ENCODE measurements at places on chromosomes 11 and 22.
A peak's percentile ranks its signal among the peaks of the same experiment; 100 is the strongest.

DNA sequence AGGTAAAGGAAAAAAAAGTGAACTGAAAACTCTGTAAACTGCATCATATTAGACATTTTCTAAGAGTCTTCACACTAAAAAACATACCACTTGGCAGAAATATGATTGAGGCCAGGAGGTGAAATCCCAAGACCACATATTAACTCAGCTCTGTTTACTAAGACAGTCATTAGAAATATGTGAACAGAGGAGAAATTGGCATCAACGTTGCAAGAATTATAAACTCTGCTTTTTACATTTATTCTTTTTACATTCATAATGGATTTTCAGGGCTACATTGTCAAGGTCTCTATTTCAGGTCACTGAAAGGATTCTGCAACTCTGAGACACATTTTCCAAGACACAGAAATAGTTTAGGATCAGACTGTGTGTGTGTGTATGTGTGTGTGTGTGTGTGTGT lies 1364.0 kb downstream of the LRRC4C start:
- no peak overlapping the region for H3K27ac ChIP-seq
- H3K4me1 ChIP-seq = no peaks in the 10 kb centered on the region
- no peak for DNase-seq
- no peak overlapping the region for H3K4me3 ChIP-seq
- no peaks in the 10 kb centered on the region for H3K36me3 ChIP-seq

GRCh38 chr11:65539744-65540289 lies 14.9 kb downstream of the SCYL1 start:
- H3K27me3 ChIP-seq = peaks cover 3% of the 10 kb centered on the region
- DNase-seq = no peak
- peak overlapping the region; percentile 86 for H3K27ac ChIP-seq
- H3K36me3 ChIP-seq = no peaks in the 10 kb centered on the region
- H3K4me3 ChIP-seq = peak overlapping the region; percentile 87

- H3K4me3 ChIP-seq = no peak overlapping the region
- H3K4me1 ChIP-seq = peaks cover 21% of the 10 kb centered on the region
- H3K27me3 ChIP-seq = no peaks in the 10 kb centered on the region
These were observed 37.9 kb upstream of the PLET1 start for GRCh38 chr11:112298535-112298934.

- H3K27ac ChIP-seq = no peak overlapping the region
- H3K36me3 ChIP-seq = no peaks in the 10 kb centered on the region
These were observed 9.1 kb downstream of the TSPAN32 start for GRCh38 chr11:2310786-2311352.

- no peak overlapping the region for H3K4me3 ChIP-seq
- no peak for DNase-seq
- H3K4me1 ChIP-seq = peaks cover 5% of the 10 kb centered on the region
- no peak overlapping the region for H3K27ac ChIP-seq
These were observed 41.6 kb upstream of the CCDC188 start for GRCh38 chr22:20192293-20192971.

DNA sequence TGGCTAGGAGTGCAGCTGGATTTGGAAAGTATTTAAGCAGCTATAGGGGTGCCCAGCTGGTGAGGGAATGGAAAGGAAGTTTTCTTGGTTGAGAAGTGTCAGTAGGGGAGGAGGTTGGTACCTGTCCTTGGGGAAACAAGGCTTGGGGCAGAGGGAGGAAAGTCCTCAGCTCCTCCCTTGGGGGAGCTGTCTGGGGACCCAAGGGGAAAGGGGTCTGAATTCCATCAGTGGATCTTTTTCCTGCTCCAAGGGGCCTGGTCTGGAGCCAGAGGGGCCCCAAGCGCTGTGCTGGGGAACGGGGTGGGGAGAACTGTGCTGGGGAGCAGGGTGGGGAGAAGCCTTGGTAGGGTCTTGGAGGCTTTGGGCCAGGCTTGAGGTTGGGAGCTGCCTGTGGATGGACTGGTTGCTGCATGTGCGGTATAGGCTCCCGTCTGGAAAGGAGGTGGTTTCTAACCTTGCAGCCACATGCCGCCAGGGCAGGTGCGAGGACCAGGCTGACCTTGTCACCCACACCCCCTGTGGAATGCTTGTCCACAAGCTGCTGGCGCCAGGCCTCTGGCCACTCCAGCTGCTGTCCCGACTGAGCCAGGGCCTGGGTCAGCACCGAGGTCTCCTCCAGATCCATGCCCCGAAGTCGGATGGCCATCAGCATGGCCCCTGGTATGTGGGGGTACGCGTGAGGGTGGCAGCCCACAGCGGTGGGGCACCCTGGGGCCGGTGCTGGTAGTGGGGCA lies 963 bp downstream of the TYMP start:
- no peaks in the 10 kb centered on the region for H3K36me3 ChIP-seq
- H3K27ac ChIP-seq = peak overlapping the region; percentile 79
- DNase-seq = no peak
- peak overlapping the region; percentile 33 for H3K4me3 ChIP-seq
- peaks cover 29% of the 10 kb centered on the region for H3K27me3 ChIP-seq
- H3K4me1 ChIP-seq = peaks cover 27% of the 10 kb centered on the region

DNA sequence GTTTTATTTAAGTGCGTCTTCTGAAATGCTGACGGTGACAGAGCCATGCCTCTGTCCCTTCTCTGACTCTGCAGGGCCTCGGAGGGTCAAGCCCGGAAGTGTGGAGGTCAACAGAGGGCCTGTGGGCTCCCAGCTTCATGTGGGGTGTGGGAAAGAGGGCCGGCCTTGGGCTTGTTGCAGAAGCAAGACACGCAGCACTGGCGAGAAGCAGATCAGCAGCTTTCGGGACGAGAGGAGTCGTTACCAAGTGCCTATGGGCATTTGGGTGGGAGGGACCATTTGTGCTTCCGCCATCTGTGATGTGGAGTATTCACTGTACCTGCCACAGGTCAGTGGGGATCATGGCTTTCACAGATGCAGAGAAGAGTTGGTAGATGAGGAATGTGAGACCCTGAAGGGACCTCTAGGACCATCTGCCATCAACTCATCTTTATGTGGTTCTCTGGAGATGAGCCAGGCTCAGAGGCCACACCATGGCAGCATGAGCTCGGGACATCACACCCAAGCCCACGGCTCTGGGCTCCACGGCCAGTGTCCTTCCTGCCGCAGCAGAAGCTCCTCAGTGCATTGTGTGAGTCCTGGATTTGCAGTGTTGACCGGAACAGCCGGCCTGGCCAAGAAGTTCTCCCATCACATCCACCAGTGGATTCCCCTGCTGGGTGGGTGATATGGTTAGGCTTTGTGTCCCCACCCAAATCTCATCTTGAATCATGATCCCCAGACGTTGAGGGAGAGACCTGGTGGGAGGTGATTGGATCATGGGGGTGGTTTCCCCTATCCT lies 590.7 kb downstream of the TBC1D22A start:
- peaks cover 3% of the 10 kb centered on the region for H3K27me3 ChIP-seq
- no peak overlapping the region for H3K4me3 ChIP-seq
- no peak for DNase-seq
- H3K27ac ChIP-seq = no peak overlapping the region
- no peaks in the 10 kb centered on the region for H3K4me1 ChIP-seq

- H3K27ac ChIP-seq = peak overlapping the region; percentile 93
- peaks cover 9% of the 10 kb centered on the region for H3K36me3 ChIP-seq
- no peak for DNase-seq
- peaks cover 15% of the 10 kb centered on the region for H3K4me1 ChIP-seq
- H3K4me3 ChIP-seq = peak overlapping the region; percentile 92
- peaks cover 5% of the 10 kb centered on the region for H3K27me3 ChIP-seq
These were observed 882 bp upstream of the MAP4K2 start for GRCh38 chr11:64803846-64804345.

DNA sequence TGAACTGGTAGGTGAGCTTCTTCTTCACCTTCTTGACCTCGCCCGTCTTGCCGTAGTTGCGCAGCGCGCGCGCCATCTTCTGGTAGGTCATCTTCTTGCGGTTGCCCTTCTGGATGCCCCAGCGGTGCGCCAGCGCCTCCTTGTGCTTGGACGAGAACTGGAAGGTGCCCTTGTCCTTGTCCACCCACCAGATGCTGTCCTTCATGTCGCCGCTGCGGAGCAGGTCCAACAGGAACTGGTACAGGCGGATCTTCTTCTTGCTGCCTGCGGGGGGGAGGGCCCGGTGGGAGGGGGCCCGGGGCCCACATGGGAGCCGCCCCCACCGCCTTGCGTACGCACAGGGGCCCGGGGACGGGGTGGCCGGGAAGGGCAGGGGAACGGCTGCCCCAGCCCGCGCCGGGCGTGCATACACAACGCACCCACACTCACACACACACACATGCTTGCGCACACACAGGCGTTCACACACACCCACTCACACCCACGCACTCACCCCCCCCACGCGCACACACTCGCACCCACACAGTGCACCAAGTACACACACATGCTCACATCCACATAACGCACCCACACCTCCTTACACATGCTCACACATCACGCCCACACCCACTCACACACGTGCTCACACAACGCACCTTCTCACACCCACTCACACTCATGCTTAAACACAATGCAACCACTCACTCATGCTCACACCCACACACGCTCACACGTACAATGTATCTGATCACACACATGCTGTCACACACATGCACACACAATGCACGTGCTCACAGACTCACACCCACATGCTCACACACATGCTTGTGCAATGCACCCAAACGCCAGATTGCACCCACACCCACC lies 3.0 kb upstream of the MYBPC3 start:
- no peak overlapping the region for H3K27ac ChIP-seq
- no peaks in the 10 kb centered on the region for H3K36me3 ChIP-seq
- no peak for DNase-seq
- H3K27me3 ChIP-seq = no peaks in the 10 kb centered on the region
- H3K4me3 ChIP-seq = no peak overlapping the region

- H3K4me3 ChIP-seq = no peak overlapping the region
- H3K27me3 ChIP-seq = no peaks in the 10 kb centered on the region
- H3K36me3 ChIP-seq = peaks cover 42% of the 10 kb centered on the region
- H3K4me1 ChIP-seq = no peaks in the 10 kb centered on the region
- no peak for DNase-seq
- H3K27ac ChIP-seq = no peak overlapping the region
These were observed 54.1 kb downstream of the PDHX start for GRCh38 chr11:34970480-34970879.

DNA sequence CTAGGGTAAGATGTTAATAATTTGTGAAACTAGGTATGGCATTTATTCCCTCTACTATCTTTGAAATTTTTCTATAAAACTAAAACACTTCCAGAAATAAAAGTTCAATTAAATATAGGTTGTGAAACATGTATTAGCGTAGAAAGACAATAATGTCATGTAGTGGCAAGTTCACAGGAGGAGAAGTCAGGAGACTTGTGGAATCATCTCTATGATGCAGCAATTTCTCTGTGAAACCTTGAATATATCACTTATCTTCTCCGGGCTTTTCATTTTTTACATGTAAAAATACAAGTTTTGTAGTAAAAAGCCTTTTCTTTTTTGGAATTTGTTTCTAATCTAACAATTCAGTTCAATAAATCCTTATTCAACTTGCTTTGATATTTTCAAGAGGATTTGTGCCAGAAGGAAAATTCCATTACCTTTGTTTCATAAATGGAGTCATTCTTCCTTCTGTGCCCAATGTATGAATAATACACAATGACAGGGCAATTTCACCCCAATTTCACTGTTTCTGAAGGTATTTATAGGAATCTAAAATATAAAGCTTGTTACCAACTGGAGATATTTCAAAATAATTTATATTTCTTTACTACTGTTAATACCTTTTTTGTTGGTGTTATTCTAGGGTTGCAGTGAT lies 758.3 kb downstream of the FAM181B start:
- H3K27me3 ChIP-seq = peaks cover 2% of the 10 kb centered on the region
- no peaks in the 10 kb centered on the region for H3K4me1 ChIP-seq
- H3K27ac ChIP-seq = no peak overlapping the region

DNA sequence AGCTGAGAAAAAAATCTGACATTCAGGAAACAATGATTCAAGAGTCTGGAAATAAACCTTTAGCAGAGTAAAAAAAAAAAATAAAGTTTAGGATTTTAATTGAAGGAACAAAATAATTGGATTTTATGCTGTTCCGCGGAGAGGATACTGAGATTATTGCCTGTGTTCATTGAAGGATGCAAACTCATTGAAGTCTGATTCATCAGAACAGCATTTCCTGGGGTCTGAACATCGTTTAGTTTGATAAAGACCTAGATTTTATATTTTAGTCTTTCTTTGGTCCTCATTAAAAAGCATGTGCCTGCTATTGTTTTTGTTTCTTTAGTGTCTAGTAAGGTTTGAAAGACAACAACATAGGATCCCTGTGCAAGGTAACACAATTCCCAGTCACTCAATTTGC lies 4.5 kb downstream of the TLCD5 start:
- no peak overlapping the region for H3K4me3 ChIP-seq
- DNase-seq = no peak
- H3K27me3 ChIP-seq = peaks cover 20% of the 10 kb centered on the region
- peaks cover 26% of the 10 kb centered on the region for H3K4me1 ChIP-seq

- H3K27me3 ChIP-seq = no peaks in the 10 kb centered on the region
- no peak for DNase-seq
- H3K36me3 ChIP-seq = peaks cover 42% of the 10 kb centered on the region
- no peak overlapping the region for H3K4me3 ChIP-seq
- no peak overlapping the region for H3K27ac ChIP-seq
- H3K4me1 ChIP-seq = peaks cover 5% of the 10 kb centered on the region
These were observed 8.2 kb downstream of the FBXO3 start for GRCh38 chr11:33766085-33766484.

- H3K27ac ChIP-seq = no peak overlapping the region
- H3K36me3 ChIP-seq = no peaks in the 10 kb centered on the region
- H3K4me1 ChIP-seq = no peaks in the 10 kb centered on the region
- no peak overlapping the region for H3K4me3 ChIP-seq
- DNase-seq = no peak
- H3K27me3 ChIP-seq = no peaks in the 10 kb centered on the region
These were observed 858.8 kb downstream of the METTL15 start for GRCh38 chr11:28966951-28967350.

DNA sequence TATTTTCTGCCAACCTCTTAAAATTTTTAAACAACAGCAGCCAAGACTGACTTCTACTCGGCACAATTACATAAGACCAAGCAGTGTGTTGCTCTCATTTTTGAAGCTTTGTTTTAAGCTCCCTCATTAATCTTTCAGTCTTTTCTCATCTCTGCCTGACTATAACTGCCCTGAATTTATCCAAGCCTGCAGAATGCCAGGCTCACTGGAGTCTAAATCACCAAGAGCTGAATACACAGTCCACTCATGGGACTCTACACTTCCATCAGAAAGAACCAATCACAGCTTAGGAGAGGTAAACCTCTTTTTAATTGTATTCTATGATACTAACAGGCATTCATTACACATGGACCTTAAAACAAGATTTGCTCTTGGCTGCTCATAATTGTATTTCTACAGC lies 178.7 kb downstream of the CADM1 start:
- H3K4me1 ChIP-seq = no peaks in the 10 kb centered on the region
- H3K27me3 ChIP-seq = no peaks in the 10 kb centered on the region
- DNase-seq = no peak
- H3K4me3 ChIP-seq = no peak overlapping the region
- H3K36me3 ChIP-seq = no peaks in the 10 kb centered on the region
- H3K27ac ChIP-seq = no peak overlapping the region

GRCh38 chr11:95924414-95924760 lies 480 bp upstream of the MTMR2 start:
- no peaks in the 10 kb centered on the region for H3K36me3 ChIP-seq
- DNase-seq = no peak
- peak overlapping the region; percentile 94 for H3K4me3 ChIP-seq
- H3K27ac ChIP-seq = peak overlapping the region; percentile 93
- H3K4me1 ChIP-seq = peaks cover 43% of the 10 kb centered on the region
- peaks cover 6% of the 10 kb centered on the region for H3K27me3 ChIP-seq

- no peak overlapping the region for H3K27ac ChIP-seq
- DNase-seq = no peak
- H3K4me3 ChIP-seq = no peak overlapping the region
- no peaks in the 10 kb centered on the region for H3K4me1 ChIP-seq
- H3K36me3 ChIP-seq = no peaks in the 10 kb centered on the region
These were observed 97.7 kb downstream of the RBFOX2 start for GRCh38 chr22:35930933-35931332.
